Germinal center (tissue), 1 donor: ENCODE measurements at places on chromosomes 12 and 14.

DNA sequence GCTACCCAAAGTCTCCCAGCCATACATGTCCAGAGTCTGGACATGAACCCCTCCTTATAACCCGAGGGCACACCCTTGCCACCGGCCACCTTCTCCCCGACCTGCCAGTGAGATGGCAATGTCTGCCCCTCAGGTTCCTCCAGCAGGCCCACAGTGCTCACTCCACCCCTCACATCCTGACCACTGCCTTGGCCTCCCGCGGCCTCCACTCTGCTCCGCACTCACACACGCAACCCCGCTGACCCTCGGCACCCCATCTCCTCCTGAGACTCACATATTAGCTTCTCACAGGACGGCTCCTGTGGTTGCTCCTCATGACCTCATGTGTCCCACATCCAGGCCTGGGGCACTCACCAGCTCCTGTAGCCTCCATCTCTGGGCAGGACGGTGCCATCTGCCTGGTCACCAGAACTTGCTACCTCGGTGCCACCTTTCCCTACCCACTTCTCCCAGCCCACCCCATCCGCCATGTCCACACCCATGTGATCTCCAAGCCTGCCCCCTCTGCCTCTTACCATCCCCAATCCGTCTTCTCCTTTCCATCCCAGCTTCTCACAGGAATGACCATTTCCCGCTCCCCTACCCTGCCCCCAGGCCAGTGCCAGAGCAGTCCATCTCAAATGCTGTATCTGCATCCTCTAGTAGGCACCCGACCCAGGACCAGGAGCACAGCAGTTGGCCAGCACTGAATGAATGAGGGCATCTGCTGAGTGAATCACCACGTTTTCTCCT lies 198.6 kb upstream of the DIO3 start:
- no peak for DNase-seq

DNA sequence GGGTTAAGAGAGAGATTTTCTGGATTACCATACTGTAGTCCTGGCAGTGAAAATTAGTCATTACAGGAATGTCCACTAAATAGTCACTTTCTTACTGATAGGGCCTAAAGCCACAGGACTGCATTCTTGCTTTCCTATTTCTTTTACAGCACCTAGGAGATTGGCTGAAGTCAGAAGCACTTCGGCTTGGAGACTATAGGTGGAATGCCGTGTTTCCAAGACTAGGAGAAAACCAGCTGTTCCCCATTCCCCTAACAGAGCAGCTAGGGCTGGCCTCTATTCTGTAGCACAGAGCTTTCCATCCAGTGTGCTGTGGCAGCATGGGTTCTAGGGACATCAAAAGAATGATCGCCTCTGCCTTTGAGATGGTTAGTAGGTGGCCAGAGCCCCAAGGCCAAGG lies 15.1 kb downstream of the PIGH start:
- no peak for DNase-seq

DNA sequence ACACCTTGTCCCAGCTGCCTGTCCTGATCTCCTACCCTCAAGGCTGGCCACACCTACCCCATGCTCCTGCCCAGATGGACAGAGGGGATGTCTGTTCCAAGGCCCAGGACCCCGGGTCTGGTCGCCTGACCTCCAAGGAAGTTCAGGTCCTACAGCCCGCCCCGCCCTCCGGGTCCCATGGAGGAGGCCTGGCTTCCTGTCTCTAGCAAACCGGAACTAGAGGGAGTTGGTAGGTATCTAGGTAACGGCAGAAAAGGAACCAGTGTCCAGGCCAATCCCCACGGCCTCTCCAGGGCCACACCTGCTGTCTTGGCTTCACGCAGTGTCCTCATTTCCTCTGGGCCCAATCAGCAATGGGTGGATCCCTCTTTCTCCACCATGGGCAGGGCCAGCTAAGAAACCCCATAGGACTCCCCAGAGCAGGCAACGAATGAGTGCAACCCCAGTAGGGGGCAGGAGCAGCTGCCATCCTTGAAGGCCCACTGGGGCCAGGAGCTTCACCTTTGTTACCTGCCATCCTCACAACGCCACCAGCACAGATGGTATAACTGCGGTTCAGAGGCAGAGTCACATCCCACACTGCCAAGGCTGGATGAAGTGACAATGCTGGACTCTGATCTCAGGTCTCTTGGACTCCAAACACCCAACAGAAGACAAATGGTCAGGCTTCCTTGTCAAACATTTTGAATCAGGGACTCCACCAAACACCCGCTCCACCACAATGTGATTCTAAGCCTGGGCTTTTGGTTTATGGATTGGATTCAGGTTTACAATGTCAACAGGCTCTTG lies 25.1 kb upstream of the RPLP0 start:
- peak; percentile 52 for DNase-seq

- no peak for DNase-seq
These were observed 67.3 kb downstream of the TSPAN9 start for GRCh38 chr12:3144495-3144894.

DNA sequence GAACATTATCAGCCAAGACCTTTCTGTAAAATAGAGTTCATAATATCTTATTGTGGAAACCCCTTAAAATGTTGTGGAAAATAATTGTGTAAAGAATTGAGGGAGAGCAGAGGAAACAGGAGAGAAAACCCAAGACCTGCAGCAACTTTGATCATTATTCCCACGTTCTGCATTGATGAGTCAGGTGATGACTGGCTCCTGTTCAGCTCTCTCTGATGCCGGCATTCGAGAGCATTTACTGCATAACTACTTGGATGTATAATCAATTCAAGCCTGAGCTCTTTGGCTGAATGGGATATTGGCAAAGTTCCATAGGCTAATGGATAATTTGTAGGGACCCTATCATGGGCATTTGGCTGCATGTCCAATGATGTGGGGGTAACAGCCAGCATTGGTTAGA lies 176.3 kb upstream of the ARID2 start:
- no peak for DNase-seq

DNA sequence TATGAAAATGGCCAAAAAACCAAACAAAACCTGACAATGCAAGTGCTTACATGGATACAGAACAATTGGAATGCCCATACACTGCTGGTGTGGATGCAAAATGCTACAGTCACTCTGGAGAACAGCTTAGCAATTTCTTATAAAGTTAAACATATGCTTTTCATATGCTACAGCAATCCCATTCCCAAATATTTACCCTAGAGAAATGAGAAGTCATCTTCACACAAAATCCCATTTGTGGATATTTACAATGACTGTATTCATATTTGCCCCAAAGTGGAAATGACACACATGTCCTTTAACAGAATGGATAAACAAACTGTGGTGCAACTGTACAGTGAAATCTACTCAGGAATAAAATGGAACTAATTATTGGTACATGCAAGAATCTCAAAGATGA lies 20.4 kb downstream of the SAV1 start:
- no peak for DNase-seq

DNA sequence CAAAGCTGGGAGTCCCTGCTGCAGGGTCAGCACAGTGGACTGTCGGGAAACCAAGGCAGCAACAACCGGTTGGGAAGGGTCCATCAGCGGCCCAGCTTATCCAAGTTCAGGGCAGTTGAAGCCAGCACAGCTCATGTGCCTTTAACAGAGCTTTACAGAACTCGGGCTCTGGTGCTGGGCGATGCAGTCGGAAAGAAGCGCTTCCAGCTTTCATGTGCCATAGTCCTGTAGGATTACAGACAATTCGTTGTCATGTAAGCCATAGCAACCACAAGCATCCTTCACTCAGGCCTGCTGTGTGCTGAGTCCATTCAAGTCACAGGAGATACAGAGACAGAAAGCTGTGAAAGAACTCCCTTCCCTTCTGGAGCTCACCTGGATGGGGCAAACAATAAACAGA lies 3.5 kb upstream of the FAM181A start:
- DNase-seq, result no peak

GRCh38 chr14:50697659-50698290 lies 29.7 kb upstream of the SAV1 start:
- DNase-seq, result no peak

GRCh38 chr12:34388636-34389377 lies 366.5 kb downstream of the ALG10 start:
- DNase-seq, result no peak

- DNase-seq, result no peak
These were observed 240.8 kb upstream of the PWP1 start for GRCh38 chr12:107444771-107445170.

DNA sequence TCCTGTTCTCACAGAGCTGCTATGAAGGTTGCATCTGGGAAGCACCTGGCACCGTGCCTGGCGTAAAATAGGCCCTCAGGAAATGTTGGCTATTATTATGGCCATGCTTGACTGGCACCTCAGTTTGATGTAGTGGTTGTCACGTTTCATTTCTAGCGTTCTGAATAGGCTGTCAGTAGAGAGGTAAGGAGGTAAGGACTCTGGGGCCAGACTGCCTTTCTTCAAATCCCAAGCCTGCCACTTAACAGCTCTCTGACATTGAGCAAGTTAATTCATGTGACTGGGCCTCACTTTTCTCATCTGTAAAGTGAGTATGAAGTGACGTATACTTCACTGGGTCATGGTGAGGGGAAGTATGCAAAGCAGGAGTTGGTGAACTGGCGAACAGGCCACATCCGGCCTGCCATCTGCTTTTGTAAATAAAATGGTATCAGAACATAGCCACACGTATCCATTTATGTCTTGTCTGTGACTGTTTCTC lies 196.2 kb downstream of the CACNA1C start:
- peak; percentile 84 for DNase-seq

- DNase-seq, result no peak
These were observed 923.1 kb upstream of the MDGA2 start for GRCh38 chr14:48598458-48598857.

GRCh38 chr14:101017209-101017608 lies 113.7 kb upstream of the RTL1 start:
- no peak for DNase-seq

DNA sequence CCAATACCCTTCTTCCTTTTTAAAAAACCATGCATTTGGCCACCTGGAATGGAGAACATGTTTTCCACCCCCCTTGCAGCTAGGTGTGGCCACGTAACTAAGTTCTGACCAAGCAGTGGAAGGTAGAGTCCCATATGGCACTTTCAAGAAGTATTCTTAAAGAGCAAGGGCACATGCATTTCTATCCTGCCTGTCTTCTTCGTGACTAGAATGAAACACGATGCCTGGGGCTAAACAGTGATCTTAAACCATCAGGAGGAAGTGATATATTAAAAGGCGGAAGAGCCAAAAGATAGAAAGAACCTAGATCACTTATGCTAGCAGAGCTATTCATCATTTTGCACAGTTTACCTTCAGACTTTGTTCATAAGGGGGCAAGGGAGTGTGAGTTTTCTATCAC lies 16.0 kb upstream of the DDX11 start:
- DNase-seq, result no peak

- DNase-seq, result peak; percentile 59
These were observed 113.3 kb downstream of the FOXN3 start for GRCh38 chr14:89303456-89304435.

DNA sequence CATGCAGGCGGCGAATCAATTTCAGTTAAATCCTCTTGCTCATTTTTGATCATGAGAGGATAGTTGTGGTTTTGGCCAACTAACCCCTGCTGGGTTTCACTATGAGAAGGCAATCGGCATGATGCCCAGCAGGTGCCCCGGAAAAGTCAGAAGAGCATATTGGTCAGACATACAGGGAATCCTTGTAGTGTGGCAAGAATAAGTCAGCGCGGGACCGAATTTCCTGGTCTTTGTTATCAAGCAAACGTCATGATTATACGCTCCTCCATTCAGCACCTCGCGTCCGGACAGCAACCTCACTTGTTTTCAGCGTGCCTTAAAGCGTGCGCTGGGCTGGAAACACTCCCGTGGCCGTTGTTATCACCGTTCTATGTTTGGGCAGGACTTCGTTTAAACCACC lies 1.8 kb downstream of the TBC1D30 start:
- DNase-seq, result peak; percentile 14

GRCh38 chr12:88922816-88923215 lies 342.5 kb upstream of the KITLG start:
- DNase-seq, result no peak

DNA sequence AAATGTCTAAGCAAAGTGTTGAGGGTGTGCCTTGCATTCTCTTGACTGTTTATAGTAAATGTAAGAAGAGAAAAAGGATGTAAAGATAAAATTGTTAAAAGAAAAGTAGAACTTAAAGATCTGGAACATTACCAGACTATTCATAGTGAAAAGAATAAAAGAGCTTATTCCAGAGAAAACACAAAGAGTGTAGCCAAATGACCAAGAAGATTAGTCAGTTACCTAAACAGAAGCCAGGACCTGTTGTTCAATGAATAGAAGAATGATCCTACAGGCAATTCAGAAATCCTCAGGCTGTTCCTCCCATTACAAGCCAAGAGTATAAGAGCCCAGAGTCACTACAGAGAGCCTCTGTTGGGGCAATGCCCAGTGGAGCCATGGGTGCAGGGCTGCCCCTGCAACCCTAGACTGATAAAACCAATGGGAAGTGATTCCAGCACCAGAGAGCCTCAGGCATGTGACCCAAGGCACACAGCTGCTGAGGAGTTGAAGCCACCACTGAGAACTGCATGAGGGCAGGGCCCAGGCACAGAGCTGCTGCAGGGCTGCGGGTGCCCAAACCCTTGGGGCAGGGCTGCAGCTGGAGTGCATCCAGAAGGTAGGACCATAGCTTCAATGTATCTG lies 91.1 kb upstream of the SLC38A4 start:
- no peak for DNase-seq

DNA sequence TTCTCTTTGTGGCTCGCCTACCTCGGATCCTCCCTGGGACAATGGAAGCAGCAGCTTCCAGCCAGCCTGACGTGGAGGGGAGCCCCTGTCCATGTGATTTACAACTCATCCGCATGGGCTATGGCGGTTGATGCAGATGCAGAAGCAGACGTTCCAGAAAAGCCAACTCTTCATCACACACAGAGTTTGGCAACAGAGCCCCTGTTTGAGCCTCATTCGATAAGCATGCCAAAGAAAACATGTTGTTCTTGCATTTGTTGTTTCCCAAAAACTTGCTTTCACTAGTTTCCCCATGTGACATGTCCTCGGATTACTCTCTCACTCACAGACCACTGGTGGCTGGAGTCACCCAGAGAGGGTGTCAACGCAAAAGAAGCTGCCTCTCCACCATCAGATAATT lies 16.4 kb upstream of the TC2N start:
- DNase-seq, result no peak

- DNase-seq, result peak; percentile 88
These were observed 18.7 kb downstream of the DTX1 start for GRCh38 chr12:113075137-113075683.

GRCh38 chr14:52846591-52846990 lies 55.2 kb upstream of the GNPNAT1 start:
- no peak for DNase-seq

DNA sequence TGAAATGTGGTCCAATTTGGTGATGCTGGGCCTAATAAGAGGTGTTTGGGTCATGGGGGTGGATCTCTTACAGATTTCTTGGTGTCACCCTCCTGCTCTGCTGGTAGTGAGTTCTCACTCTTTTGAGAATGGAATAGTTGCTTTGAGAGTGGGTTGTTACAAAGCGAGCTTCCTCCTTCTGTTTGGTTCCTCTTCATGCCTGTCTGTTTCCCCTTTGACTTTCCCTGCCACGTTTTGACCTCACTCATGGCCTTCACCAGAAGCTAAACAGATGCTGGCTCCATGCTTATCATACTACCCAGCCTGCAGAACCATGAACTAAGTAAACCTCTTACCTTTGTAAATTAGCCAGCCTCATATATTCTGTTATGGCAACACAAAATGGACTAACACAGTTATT lies 57.7 kb upstream of the LDHB start:
- no peak for DNase-seq
